ENCODE measurements at places on chromosomes 12 and 14. TPM values are rescaled to one million over a fixed set of nuclear protein-coding genes. Genes with fewer than 3 reads are reported as not detected.

Gene REM2
- total RNA-seq: 0.13 TPM

Gene GLT1D1
- total RNA-seq: 0.71 TPM

Gene PSMC1
- total RNA-seq: 146 TPM

DNA sequence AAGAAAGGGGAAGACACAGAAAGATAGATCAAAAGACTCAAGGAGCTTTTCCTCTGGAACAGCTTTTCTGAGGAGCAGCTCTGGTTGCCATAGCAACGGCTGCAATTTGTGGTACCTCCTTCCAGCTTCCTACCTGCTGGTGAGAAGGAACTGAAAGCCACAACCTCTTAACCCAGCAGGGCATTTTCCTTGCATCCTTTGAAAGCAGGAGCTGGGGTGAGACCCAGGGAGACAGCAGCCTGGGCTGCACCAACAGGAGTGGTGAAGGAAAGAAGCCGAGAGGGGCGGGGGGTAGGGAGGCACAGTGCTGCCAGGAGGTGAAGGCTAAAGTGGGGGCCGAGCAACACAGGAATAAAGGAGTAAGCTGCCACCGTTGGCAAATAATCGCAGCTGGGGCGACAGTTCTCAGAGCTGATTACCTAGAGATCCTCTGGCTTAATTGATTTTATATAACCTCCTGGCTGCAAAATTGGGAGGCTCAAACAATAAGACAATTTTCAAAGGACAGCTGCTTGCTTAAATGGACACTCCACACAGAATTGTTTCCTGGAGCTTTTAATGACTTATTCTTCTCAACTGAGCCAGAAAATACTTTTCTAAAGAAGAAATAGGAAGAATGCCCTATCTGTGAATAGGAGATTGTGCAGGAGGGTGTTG lies 129.4 kb downstream of the RPAP3 start:
- no peaks in the 10 kb centered on the region for H3K36me3 ChIP-seq
- no peak overlapping the region for H3K4me3 ChIP-seq
- peaks cover 14% of the 10 kb centered on the region for H3K4me1 ChIP-seq
- peak overlapping the region; percentile 5 for H3K27ac ChIP-seq

- H3K4me1 ChIP-seq: peaks cover 4% of the 10 kb centered on the region
- H3K27ac ChIP-seq: no peak overlapping the region
- no peak for DNase-seq
These were observed 519.3 kb downstream of the BCL11B start for GRCh38 chr14:98752660-98753059.

GRCh38 chr12:68304626-68305025 lies 27.5 kb downstream of the MDM1 start:
- no peak overlapping the region for H3K27ac ChIP-seq
- H3K4me1 ChIP-seq: no peaks in the 10 kb centered on the region
- no peak overlapping the region for H3K4me3 ChIP-seq
- no peaks in the 10 kb centered on the region for H3K27me3 ChIP-seq

- peaks cover 64% of the 10 kb centered on the region for H3K4me1 ChIP-seq
- peaks cover 22% of the 10 kb centered on the region for H3K36me3 ChIP-seq
- H3K4me3 ChIP-seq: no peak overlapping the region
- H3K27me3 ChIP-seq: no peaks in the 10 kb centered on the region
These were observed 14.9 kb upstream of the MCRS1 start for GRCh38 chr12:49582850-49583249.

All from muscle of leg (tissue), 16 donors.